ENCODE measurements at places on chromosomes 5 and 9.

DNA sequence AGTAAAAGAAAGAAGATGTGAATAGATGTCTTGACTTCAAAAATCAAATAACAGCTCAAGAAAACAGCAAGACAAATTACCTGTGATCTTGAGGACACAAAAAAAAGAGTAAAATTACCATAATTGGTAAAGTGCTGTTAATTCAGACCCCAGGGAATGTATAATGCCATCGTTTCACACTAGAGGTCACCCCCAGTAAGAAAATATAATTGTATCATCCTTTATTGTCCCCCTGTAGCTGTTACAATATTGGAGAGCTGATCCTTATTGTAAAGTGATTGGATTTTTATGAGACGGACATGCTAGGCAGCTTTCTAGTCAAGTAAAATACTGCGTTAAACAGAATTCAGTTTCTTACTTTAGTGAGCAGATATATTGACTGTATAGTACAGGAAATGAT lies 377.0 kb downstream of the TLE1 start:
- DNase-seq = no peak

DNA sequence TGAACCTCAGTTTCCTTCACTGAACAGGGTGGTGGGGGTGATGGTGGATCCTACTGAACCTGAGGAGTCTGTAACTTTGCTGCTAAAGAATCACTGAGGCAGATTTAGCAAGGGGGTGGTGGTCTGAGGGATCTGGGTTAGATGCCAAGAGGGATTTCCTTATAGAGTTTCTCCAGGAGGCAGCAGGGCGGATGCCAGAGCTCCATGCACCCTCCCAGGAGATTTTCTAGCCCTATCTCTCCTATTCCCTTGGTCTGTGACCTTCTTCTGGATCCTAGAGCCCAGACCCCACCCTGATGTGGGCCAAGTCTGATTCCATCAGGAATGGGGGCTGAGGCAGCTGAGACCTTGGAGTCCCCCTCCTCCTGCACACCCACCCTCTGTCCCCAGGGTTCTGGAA lies 6.0 kb downstream of the PTGS1 start:
- DNase-seq = no peak

DNA sequence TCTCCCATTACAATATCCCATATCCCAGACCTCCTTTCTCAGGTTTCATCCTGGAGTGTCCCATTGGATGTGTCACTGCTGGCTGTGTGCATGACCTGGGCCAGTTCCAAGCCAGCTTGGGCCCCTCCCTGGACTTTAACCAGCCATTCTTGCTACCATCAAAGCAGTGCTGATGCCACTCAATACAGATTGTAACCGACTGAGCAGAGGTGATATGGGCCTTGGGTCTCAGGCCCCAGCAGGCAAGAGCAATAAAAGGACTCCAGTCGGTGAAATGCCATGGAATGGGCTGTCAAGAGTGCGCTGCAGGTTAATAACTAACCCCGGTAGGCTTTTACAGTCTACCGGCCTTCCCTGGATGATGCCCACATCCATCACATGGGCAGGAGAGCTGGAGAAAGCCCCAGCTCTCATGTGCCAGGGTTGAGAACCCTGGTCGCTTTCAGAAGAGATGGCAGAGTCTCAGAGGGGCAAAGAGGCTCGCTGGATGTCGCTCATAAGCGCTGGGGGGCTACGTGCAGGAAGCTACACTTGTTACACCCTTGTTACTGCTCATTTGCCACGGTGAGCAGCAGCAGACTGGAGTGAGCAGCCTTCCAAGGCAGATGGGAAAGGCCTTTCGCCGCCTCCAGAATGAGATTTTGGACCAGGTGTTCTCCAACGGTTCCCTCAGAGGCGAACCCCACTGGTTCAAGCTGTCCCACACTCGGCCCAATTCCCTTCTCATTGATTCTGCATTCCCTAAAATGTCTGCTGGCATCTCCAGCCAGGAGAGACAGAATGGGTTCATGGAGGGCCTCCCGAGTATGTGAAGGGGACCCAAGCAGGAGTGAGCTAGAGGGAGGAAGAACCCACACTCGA lies 13.2 kb downstream of the EPB41L4B start:
- DNase-seq = no peak

GRCh38 chr9:96025995-96026602 lies 150.6 kb downstream of the ERCC6L2 start:
- DNase-seq = no peak

GRCh38 chr5:44632344-44632743 lies 176.4 kb upstream of the MRPS30 start:
- DNase-seq = no peak

GRCh38 chr5:88485531-88485930 lies 216.9 kb upstream of the TMEM161B start:
- no peak for DNase-seq

DNA sequence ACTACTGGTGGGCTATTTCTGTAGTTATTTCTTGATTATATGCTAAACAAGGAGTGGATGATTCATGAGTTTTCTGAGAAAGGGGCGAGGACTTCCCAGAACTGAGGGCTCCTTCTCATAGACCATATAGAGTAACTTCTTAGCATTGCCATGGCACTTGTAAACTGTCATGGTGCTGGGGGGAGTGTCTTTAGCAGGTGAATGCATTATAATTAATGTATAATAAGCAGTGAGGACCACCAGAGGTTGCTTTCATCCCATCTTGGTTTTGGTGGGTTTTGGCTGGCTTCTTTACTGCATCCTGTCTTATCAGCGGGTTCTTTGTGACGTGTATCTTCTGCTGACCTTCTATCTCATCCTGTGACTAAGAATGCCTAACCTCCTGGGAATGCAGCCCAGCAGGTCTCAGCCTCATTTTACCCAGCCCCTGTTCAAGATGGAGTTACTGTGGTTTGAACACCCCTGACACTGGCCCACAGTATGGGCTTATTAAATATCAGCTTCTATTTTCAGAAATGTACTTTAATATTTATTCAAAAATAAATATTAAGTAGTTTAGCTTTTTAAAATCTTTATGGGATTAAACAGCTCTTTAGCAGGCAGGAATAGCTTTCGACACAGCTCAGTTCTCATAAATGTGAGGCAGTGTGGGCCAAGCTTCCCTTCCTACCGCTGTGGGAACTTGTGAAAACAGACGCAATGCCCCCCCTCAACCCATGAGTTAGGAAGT lies 44.4 kb downstream of the GALNT12 start:
- DNase-seq = no peak

DNA sequence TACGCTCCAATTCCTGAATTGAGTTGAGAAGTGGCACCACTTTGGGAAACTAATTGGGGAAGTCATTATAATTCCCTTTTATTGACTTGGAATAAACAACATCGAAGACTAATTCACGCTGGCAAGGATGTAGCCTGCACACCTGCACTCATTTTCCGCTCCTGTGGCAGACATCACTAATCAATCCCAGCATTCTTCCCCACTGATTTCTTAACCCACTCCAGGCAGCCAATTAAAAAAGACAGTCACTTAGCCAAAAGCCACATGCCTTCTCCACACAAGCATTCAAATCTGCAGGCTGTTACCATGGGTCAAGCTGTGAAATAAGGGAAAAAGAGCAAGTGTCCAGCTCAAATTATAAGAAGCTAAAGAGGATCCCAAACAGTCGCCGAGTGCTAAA lies 68.2 kb upstream of the HRH2 start:
- no peak for DNase-seq

DNA sequence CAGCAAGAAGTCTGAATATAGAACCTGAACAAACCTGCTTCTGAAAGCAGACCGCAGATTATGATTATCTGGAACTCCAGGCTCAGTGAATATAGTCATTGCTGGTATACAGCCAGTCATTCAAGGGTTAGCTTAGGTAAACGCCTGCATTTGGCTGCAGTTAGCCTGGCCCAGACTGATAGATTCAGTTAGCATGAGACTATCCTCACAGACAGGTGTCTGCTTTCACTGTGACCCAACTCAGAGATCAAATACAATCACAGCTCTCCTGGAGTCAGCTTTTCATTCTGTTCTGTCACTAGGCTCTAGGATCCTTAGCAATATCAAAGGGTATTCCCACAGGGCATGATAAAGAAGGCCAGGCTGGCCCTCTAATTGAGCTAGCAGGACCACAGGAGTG lies 138.6 kb upstream of the PLCXD3 start:
- DNase-seq = no peak
